ENCODE measurements at places on chromosomes 3 and 15.
A peak's percentile ranks its signal among the peaks of the same experiment; 100 is the strongest.

DNA sequence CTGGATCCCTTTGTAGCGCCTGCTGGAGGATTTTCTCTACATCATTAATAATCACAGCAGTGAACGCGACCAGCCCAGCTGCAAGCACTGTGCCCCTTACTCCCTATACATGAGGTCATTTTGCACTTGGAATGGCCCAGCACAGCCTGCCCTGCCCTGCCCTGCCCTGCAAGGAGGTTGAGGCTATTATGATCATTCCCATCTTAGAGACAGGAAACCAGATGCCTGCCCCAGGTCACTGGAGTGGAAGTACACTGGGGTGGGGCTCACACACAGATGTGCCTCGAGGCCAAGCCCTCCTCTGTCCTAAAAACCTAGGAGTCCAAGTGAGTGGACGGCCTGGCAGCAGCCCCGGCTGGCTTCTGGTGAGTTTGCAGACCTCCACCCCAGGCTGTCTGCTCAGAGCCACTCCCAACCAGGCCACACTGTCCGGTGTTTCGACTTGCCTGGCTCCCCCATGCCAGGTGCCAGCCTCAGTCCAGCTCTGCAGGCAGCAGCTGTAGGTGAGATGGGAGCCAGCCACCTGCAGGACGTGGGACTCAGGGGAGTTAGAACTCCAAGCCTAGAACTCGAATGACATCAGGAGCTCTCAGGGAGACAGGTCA, 30.4 kb upstream of the SEC61A1 start:
- DNase-seq: no peak

DNA sequence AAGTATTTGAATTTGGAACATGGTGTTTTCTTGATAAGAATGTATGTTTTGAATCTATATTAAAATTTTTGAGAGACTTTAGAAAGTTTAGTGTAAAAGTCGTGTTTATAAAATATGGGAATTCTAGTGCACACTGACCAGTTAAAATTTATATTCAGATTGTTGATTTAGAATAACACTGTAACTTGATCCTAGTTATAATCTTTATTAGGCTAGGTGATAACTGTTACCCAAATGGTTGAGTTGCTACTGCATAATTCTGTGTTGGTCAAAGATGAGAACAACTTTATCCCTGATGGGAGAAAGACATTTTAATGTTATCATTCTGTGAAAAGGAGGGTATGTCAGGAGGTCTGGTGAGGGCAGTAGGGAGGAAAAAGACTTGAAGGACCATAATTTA, 249.3 kb downstream of the UBE2E2 start:
- no peak for DNase-seq

DNA sequence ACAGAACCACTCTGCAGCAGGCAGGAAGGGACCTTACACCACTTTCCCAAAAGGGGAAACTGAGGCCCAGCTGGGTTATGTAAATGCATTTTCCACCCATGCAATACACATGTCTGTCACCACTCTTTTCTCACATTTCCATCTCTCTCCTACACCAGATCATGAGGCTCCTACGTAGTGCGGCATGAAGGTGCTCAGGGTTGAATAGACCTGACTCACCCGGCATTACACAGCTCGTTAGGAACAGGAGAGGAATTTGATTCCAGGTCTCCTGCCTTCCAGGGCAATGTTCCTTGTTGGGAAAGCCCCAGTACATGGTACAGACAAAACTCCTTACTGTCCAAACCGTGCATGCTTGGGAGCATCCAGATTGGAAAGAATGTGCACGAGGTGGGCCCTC, 61.9 kb upstream of the DCLK3 start:
- no peak for DNase-seq

GRCh38 chr15:57704441-57704840, 2.1 kb upstream of the POLR2M start:
- DNase-seq: no peak

- no peak for DNase-seq
Measured at GRCh38 chr15:69072906-69073305, 58.4 kb downstream of the NOX5 start.

- DNase-seq: no peak
Measured at GRCh38 chr3:43259626-43260025, 26.7 kb upstream of the SNRK start.

DNA sequence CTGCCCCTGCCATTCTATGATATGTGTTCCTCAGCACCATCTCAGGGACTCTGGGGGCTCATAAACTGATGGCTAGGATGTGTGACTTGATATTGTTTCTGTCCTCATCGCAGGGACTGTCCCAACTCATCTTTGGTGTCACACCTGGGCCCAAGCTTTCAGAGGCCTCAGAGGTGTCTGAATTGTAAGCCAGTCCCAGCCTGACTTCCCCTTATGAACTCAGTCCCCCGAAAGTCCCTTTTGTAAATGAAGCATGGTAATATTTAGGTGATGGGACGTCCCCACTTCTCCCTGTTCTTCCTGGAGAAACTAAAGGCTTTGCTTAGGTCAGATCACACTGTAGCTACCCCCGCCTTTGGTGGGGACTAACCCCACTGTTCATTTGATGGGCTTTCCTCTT, 142.4 kb upstream of the TLE3 start:
- no peak for DNase-seq

GRCh38 chr3:103440539-103441203, 1005.9 kb downstream of the ZPLD1 start:
- no peak for DNase-seq

GRCh38 chr3:58332575-58333188, at the start of gene PXK:
Gene PXK, plus strand, starts transcription at chr3:58332892. Its CDS starts 97 bp downstream, at chr3:58332989.
- peak; percentile 66 for DNase-seq

DNA sequence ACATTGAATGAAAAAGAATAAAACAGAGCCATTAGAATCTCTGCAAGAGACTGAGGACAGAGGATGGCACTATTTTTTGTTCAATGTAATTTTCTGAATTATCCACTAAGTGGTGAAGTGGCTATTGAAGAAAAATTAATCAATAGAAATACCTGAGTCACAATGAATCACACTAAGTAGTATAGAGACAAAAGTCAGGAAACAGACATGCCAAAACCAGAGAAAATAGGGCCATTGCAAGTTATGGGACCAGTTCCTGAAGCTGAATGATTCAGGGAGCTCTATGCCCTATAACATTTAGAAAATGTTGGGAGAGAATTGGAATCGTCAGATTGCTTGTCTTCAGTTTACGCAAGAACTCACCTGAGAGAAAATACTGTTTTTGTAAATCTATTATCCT, 1103.2 kb upstream of the ALCAM start:
- no peak for DNase-seq

DNA sequence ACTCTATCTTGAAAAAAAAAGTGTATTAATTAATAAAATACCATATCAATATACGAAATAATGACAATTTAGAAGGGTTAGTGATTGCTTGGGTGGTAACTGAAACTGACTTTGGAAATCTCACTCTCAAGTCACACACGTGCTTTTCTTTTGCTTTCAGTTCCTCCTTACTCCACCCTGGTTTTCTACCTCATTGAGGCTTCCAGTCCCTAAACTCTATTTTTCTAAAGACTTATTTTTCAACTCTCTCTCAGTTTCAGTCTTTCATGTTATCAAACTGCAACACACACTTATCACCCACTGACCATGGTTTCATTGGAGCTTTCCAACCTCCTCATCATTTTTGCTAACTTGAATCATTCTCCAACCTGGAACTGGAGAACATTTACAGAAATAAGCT, 23.5 kb downstream of the IL12A start:
- no peak for DNase-seq

GRCh38 chr3:12598890-12599289, 42.0 kb downstream of the MKRN2 start:
- no peak for DNase-seq

- DNase-seq: no peak
Measured at GRCh38 chr3:48962939-48963338, 27.1 kb upstream of the P4HTM start.

All from tibial artery (tissue), 4 donors.